H7 (cell line): ENCODE measurements at places on chromosomes 5 and 9.

DNA sequence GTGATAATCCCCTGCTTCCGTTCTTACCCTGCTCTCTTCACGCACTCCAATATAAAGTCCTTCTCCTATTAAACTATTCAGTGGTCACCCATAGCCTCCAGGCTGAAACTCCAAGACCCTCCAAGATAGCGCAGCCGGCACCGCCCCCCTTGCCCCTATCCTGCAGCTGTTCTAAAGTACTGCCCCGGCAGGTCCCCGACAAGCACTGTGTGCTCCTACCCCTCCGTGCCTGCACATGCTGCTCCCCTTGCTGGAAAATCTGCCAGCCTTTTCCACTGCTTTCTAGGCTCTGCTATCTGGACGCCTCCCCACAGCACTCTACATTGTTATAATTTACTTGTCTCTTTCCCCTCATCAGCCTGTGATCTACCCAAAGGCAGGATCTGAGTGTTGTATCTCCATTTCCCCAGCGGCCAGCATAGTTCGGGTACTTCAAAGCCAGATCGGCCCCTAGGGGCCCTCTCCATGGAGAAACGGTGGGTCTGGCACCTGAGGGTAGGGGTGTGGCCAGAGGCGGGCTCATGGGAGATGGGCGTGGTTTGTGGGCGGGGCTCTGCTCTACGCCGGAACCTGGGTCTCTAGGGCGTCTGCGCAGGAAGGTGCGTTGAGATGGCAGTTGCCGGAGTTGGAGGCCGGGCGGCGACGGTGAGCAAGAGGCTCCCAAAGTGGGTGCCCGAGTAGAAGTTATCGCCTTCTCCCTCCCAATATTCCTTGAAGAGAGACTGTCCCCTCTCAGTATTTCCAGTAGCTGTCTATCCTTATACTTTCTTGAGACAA, 83.5 kb upstream of the RUSC2 start:
- peak; percentile 94 for DNase-seq

DNA sequence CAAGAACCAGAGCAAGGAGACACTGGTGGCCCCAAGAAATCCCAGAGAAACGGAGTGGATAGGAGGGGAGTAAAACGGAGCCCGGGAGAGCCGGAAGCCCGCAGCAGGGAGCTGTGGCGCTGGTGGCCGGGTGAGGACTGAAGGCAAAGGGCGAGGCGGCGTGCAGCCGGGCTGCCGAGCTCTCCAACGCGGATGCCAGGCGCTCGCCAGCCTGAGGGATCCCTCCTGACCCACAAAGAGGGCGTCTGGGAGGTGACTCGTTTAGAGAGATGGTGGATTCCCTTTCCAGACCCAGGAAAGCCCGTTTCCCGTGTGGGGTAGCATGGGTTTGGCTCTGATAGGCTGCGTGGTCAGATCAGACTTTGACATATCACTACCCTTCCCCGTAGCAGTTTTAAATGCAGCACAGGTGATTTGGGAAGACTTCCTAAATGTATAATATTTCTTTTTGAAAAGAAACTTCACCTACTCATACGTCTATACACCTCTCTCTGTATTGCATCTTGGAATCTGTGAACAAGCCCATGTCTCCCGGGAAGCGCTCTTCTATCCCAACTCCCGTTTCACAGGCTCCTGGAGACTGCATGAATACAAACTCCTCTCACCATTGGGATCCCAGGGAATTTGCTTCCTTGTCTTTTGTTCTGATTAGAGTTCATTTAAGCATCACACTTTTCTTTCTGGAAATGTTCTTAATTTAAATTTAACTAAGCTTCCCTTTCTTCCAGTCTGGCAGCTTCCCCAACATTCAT, 158.1 kb downstream of the C9orf152 start:
- peak; percentile 63 for DNase-seq

DNA sequence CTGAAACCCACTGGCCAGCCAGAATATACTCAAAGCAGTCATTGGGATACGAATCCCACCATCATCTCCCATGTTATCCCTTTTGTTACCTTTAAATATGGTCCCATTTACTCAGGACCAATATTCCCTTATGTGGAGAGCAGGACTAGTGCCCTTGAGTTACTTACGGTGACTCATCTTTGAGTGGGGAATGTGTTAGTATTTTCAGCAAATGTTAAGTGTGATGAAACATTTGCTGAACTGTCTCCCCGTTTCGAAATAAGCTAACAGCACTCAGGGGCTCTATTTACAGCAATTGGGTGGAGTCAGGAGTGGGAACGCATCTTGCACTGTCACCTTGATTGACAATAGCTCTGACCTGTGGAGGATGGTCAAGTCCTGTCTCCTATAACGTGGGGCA, 67.4 kb downstream of the CTSL start:
- no peak for DNase-seq

DNA sequence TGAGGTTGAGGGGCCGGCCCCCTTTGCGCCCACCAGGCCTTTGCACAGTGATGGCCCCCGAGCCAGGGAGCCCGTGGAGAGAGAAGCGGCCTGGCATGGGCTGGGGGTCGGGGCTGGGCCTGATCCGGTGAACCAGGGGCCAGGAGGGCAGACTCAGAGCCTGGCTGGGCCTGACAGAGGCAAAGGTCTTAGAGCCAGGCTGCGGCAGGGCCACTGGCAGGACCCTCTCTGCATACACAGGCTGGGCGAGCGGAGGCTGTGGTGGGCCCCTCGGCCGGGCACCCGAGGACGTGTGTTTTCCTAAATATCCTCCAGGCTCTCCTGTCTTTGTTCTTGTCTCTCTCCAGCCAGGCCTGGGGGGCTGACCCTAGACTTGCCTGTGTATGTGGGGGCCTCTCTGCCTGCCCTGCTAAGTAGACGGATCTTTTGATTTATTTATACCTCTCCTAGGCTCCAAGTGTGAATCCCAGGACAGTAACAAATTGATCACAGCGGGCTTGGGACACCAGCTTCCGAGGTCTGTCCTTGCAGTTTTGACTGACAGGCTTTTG, 933 bp downstream of the NEK6 start:
- peak; percentile 85 for DNase-seq

DNA sequence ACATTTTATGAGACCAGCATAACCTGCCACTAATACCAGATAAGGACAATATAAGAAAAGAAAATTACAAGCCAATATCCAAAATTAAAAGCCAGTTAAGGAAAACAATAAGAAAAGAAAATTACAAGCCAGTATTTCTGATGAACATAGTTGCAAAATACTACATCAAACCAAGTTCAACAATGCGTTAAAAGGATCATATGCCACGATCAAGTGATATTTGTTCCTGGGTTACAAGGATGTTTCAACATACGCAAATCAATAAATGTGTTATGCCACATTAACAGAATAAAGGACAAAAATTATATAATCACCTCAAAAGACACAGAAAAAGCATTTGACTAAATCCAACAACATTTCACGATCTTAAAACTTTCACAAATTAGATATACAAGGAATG, 431.9 kb downstream of the ELAVL2 start:
- DNase-seq, result no peak

DNA sequence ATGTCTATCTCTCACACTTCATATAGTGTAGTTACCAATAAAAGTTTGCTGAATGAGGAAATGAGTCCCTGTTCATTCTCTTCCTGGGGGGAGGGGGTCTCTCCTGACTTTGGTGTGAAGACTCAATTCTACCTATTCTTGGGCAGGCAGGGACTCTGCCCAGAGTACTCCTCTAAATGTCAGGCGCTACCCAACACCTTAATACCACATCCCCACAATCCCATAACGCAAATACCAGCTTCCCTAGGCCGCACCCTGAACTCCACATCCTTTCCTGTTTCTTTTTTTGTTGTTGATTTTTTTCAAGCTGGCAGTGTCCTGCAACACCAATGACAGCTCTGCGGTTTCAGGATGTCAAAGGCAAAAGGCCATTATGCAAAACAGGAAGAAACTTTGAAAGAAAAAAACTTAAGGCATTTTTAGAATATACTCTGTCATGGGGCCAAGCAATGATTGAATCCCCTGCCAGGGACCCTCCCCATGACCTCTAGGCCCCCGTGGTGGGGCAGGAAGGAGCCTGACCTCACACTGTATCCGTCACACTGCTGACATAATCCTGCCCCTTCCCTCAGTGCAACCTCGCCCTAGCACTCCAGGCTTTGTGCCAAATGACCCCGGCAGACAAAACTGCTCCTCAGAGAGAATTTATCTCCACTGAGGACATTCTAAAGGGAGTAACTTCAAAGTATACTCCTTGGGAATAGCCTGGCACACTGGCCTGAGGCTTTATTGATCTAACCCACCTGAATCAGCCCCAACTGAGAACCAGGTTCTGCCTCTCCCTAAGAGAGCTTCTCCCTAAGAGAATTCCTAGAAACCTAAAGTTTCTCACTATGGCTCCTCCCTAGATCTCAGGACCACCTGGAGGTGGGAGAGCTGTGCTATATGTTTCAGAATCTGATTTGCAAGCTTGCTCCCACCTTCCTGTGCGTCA, 8.0 kb downstream of the B4GALT1 start:
- DNase-seq, result no peak

- peak; percentile 32 for DNase-seq
Observed at GRCh38 chr5:133222979-133223378, 171.2 kb downstream of the HSPA4 start.

DNA sequence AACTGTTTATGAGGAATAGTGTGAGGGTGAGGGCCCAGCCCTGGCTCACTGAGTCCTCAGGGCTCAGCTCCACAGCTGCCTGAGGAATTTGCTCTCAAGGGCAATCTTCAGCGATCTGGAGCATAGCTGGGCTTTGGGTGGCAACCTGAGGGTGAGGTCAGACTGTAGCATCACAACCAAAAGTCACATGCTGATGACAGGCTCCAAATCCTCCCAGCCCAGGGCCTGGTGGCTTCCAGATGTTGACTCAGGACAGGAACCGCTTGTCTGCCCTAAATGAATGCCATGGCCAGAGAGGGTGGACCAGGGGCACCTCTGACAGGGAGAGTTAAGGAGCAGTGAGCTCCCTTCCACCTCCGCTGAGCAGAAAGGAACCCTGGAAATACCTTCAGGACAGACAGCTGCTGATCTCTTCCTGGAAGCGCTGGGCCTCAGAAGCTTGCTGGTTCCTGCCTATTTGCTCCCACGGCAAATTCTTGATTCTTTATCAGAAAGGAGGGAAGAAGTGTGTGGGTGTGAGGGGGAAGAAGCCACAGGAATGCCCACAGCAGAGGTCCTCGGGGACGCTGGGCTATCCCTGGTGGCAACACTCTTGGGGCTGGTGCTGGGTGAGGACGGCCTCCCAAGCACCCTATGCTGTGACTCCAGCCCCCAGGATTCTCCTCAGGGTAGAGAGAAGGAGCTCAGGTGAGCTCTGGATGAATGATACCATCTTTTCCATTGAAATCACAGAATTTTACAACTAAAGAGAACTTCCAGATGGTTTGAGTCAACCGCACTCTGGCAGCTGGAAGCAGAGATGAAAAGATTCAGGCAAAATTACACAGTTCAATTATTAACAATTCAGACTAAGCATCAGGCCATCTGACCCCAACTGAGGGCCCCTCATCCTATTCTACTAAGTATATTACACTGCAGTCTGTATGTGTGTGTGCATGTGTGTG, 13.8 kb upstream of the CTSL start:
- no peak for DNase-seq

- DNase-seq, result no peak
Observed at GRCh38 chr5:96946381-96946780, 10.5 kb downstream of the LNPEP start.

GRCh38 chr5:67996596-67996995, 219.0 kb upstream of the PIK3R1 start:
- DNase-seq, result no peak

DNA sequence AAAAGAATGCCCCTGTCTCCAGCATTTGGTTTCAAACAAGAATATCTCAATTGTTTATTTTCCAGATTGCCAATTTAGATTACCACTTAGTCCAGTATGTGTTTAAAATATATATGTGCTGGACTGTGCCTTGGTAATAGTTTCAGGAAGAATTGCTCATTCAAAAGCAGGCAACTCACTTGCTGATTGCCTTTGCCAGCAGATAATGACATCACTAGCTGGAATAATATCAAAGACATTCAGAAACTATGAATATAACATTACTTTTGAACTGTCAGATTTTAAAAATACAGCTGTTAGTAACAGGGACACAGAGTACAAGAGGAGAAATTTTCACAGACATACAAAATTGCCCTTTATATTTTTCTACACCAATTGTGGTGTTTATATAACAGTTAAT, 96.0 kb upstream of the ITGA2 start:
- no peak for DNase-seq

- DNase-seq, result peak; percentile 64
Observed at GRCh38 chr5:14399054-14399692, 182.4 kb upstream of the OTULINL start.

GRCh38 chr5:72293495-72294055, 26.5 kb downstream of the MRPS27 start:
- no peak for DNase-seq

- peak; percentile 66 for DNase-seq
Observed at GRCh38 chr5:149310947-149311658, 34.2 kb upstream of the GRPEL2 start.

DNA sequence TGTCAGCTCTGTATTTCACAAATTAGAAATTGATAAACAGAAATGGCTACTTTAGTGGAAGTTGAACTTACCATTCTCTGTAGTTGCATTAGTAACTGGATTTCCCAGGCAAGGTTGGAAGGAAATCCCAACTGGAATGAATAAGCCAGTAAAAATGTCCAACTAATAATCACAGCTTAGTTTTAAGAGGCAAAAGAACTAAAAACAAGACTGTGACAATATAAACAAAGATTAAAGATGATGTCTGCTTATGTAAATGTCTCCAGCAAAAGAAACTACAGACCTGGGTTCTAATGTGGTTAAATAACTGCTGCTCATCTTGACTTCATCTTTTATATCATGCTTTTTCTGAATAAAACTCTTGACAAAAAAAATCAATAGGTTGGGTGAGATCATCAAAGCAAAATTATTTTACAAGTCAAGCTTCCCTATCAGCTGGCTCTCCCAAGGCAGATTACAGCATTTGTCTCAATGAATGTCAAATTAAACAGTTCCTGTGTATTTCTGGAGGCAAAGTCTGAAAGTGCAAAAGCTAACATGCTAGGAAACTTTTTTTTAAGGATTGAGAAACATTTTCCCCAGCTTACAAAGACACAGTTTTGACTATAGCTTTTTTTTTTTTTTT, 62.3 kb upstream of the HMHB1 start:
- no peak for DNase-seq

- DNase-seq, result no peak
Observed at GRCh38 chr5:79205965-79206364, 30.0 kb upstream of the JMY start.

GRCh38 chr5:73005886-73006285, 50.0 kb downstream of the FCHO2 start:
- no peak for DNase-seq

DNA sequence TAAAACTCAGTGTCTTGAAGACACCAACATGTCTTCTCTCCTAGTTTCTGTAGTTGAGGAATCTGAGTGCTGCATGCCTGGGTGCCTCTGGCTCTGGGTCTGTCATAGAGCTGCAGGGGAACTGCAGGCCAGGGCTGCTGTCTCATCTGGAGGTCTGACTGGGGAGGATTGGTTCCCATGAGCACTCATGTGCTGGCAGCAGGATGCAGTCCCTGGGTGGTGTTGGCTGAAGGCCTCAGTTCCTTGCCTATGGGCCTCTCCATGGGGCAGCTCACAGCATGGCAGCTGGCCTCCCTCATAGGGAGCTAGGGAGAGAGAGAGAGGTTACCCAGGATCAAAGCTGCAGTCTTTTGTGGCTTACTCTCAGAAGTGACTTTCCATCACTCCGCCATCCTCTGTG, 22.6 kb downstream of the UBE2QL1 start:
- no peak for DNase-seq
